ENCODE measurements at places on chromosomes 6 and 20.
A peak's percentile ranks its signal among the peaks of the same experiment; 100 is the strongest.

DNA sequence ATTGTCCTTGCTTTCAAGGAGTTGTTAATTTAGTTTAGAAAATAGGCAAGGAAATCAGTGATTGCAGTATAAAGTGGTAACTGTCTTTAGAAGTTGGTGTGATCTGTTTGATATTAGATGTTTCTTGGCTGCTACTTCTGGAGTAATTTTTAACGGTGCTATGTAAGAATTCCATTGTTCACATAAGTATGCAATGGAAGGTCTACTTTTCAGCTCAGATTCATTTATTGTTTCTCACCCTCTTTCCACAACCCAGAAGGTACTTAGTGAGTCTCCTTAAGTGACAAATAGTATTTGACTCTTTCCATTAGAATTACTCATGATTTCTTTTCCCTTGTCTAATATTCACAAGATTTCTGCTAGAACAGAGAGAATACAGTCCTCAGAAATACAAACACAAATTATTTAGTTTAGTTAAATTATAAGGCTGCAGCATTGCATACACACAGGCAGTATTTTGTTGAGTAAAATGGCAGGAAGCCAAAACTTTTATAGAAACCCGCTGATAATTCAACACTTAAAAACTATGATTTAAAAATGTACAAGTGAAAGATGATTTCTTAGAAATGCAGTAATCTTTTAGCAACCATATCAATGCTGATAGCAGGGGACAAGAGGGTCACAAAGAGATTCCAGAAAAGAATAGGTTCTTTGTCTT is 554.3 kb downstream of the CD109 start:
- no peak for DNase-seq

DNA sequence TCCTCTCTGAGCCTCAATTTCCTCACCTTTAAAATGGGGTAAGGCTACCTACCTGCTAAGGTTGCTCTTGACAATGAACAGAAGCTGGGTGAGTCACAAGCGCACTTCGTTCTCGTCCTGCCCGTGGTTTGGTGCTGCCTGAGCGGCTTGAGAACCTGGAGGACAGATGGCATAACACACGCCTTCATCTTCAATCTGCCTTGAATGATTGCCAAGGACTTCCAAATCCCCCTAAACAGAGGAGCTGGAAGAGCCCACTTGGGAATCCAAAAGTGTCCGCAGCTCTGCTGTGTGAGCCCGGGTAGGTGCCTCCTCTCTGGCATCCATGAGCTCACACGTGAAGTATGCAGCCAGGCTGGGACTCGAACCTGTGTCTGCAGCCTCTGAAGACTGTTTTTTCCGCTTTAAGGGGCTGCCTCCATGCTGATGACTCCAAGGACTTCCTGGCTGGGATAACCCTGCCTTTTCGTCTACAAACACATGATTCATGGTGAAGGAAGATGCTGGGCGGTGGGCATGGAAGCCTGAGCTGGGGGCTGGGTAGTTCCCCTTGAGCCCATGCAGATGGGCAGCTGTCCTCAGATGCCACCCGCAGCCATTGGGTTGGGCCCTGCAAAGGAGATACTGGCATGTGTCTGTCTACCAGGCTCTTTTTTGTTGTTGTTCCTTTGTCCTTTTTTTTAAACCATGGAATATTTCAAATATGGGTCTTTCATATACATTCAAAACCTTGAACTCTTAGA is 25.3 kb upstream of the CSNK2A1 start:
- peak; percentile 37 for DNase-seq

DNA sequence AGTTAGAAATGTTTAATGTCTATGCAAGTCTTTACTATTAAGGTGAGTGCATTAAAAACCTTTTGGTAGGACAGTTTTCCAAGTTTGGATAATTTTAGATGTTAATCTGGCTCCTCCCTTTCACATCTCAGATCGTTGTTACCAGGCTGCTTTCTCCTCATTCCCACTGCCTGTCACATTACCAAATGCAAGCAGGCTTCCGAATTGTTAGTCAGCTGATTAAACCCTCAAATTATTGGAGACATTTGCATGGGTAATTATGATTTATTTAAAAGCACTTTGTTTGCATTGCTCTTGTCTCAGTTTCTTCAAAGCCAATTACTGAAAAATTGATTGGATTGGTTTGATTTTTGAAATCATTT is 816.5 kb downstream of the KIF16B start:
- DNase-seq: no peak

GRCh38 chr20:21507400-21508229 is 6.2 kb downstream of the NKX2-2 start:
- DNase-seq: no peak

DNA sequence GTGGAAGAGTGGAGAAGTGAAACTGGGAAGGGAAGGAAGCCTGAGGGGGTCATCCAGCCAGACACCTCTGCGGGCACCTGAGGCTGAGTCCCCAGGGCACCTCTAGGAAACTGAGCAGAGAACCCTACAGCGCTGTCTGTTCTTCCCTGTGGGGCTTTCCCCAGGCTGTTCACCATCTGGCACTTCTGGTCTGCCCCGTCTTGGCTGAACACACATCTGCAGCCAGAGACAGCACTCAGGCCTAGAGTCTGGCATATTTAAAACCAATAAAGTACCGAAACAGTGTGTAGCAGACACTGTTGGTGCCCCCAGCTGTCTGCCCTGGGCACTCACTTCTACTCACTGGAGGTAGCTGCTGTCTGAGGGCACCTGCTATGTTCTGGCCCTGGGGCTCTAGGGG is 9.4 kb upstream of the ARFGEF2 start:
- DNase-seq: peak; percentile 76

- DNase-seq: no peak
These were observed at the start of gene TAAR1 for GRCh38 chr6:132659082-132659481. Gene TAAR1, minus strand, starts transcription at chr6:132659182. Its CDS starts 13,179 bp downstream, at chr6:132646003.

DNA sequence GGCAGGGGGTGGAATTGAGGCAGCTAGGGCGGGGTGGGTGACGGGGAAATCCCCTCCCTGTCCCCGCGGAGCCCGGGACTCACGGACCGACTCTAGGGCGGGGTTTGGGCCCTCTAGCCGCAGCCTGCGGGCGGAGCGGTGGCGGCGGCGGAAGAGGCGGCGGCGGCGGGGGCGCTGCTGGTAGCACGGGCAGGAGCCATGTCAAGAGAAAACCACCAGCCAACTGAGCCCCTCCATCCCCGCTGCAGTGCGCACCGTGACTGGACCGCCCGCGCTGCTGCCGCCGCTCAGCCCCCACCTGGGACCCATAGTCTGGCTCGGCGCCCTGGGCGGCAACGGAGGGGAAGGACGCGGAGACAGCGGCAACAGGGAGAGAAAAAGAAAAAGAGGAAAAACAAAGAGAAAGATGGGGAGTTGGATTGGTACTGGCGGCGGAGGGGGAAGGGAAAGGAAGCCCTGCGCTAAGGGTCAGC is 1.2 kb upstream of the C6orf62 start:
- DNase-seq: no peak

DNA sequence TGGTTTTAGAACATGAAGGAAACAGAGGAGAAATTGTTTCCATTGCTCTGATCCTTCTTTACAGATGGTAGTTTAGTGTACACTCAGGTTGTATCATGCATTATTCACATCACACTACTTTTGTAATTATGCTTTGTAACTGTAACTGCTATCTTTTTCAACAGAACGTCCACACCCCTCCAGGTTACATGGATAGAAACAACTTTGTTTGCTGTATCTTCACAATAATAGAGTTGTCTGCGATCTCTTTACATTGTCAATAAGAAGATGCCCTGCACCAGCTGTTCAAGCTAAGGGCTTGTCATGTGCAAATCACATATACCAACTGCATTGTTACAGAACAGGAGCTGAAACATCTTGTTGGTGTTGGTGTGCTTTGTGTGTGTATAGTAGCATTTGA is 67.9 kb upstream of the MAP7 start:
- DNase-seq: no peak

- no peak for DNase-seq
These were observed 216.6 kb downstream of the HIVEP2 start for GRCh38 chr6:142728364-142728763.

- DNase-seq: no peak
These were observed 15.7 kb downstream of the CNKSR3 start for GRCh38 chr6:154494592-154495311.

- peak; percentile 16 for DNase-seq
These were observed at the start of gene OGFR for GRCh38 chr20:62804627-62805154. Gene OGFR, plus strand, starts transcription at chr20:62804835. Its CDS starts 25 bp downstream, at chr20:62804860.

- DNase-seq: no peak
These were observed 8.2 kb upstream of the PXDC1 start for GRCh38 chr6:3759646-3760232.

DNA sequence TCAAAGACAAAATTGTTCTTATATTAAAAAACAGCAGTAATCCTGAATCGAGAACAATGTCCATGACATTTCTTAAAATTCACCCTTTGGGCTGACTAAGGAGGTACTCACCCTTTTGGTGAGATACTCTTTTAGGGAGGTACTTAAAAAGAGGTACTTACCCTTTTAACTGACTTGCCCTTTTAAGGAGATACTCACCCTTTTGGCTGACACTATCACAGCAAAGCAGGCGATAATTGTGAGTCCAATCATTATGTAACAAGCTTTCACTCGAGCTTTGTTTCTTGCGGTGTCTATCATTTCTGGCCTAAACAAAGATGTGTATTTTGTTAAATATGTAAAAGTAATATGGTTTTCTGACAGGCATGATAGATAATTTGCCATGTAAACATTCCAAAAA is 3.7 kb downstream of the FAM162B start:
- no peak for DNase-seq

- no peak for DNase-seq
These were observed 511.8 kb upstream of the ID4 start for GRCh38 chr6:19325335-19325789.

DNA sequence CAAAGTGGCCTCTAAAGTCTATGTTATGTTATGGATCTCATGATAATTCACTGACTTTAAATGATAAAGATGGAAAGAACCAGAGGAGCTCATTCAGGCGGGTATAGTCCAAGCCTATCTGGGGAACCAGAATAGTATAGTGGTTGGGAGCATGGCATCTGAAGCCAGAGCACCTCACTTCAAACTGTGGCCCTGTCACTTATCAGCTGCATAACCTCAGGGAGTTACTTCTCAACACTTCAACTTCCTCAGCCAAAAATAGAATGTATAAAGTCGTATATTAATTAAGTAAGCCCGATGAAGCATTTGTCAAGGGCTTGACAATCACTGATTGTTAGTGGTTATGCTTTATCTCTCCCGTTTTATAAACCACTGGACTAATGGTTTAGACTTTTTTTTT is 112.7 kb downstream of the RTN4IP1 start:
- no peak for DNase-seq

DNA sequence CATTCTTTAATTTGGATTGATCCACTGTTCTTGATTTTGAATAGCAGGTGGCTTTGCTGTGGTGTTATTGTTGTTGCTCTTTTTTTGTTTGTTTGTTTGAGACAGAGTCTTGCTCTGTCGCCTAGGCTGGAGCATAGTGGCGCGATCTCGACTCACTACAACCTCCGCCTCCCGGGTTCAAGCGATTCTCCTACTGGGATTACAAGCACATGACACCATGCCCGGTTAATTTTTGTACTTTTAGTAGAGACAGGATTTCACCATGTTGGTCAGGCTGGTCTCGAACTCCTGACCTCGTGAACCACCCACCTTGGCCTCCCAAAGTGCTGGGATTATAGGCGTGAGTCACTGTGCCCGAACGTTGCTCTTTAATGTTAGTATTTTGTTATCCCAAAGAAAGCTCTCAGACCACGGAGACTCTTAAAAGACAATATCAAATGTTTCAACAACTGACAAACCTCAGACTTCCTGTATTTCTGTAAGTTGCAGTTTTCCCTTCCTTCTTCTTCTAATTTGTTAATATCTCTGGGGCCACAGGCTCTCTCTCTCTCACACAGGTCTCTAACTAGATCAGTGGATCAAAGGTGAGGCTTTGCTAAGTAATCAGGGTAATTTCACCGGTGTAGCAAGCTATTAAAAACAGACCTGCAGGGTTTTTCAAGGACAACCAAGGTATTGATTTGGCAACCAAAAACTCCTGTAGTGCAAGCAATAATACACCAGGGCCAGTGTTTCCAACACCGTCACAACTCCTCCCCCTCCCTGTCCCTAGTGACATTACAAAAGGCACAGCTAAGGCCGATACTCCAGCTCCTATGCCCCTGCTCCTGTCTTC is 48.8 kb upstream of the ZNF217 start:
- DNase-seq: no peak

DNA sequence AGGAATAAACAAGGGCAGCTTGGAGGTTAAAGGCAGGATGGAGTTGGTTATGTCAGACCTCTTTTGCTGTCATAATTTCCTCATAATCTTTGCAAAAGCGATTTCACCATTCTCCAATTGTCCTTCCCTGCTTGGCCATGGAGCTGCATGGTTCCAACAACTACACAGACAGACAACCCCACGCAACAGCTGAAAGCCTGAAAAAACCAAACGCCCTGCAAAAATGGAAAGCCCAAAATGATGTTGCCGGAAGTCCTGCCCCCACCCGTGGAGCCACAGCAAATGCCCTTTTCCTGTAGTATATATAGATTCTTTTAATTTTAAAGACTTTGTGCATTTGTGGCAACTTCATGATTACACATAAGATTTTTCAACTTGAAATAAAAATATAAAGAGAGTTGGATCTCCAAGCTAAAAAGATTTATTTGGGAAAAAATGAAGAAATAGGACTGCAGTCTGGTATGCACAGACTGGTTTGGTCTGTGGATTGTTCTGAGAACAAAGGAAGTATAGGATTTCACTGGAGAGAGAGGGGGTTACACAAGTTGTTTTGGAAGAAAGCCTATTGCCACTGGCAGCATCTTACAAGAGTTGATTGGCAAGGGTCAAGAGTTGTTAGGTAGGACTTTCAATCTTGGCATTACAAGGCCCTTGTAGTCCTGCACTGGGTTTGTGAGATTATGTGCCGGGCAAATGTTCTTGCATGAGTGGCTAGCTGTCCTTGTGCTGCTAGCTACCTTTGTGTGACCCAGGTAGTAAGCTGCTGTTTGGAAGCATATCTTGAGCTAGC is 190.0 kb downstream of the C6orf118 start:
- DNase-seq: no peak

DNA sequence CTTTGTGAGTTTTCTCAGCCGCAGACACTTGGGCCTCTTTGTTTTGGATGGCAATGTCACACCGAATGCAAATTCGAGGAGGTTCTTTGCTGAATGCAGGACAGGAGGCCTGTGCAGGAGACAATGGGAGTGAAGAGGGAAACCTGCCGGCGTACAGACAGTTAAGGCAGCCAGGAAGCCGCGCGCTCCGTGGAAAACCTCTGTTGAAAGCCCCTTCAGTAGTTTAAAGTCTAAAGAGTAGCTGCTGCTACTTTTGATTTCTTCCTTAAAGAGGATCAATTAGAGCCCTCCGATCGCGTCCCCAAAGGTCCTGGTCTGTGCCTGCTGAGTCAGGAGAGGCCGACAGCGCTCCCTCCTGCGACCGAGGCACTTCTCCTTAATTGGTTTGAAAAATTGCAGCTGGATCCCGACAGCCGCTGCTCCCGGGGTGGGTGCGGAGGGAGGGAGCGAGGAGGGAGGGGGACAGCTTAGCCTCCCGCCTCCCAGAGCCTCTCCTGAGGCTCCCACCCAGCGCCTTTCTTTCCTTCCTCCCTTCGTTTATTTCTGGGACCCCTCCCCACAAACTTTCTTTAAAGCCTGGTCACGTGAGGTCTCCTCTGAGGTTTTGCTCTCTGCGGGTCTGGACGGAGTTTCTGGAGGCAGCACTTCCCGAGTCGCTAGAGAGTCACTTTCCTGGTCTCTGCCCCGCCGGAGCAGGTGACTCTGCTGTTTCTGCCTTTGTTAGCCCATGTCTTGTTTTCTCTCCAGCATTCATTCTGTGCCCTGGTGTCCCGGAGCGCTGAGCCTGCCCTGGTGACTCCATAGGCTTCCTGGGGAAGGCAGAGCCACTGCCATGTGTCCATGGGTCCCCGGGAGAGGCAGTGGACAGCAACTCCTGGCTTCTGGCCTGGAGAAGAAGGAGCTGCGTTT is 22.3 kb upstream of the RPP40 start:
- no peak for DNase-seq

- no peak for DNase-seq
These were observed 285.4 kb downstream of the SYNE1 start for GRCh38 chr6:152351742-152352141.
